Left lobe of liver (tissue), 2 donors: ENCODE measurements at places on chromosomes 12 and 14. TPM values are rescaled to one million over a fixed set of nuclear protein-coding genes. Genes with fewer than 3 reads are reported as not detected.

The GLS2 gene
- total RNA-seq = 251 TPM

The CLEC4D gene
- not detected for total RNA-seq

The SAMD15 gene
- total RNA-seq = 0.08 TPM

The RFX4 gene
- total RNA-seq = not detected

The CLECL1 gene
- total RNA-seq = 0.38 TPM

The DNAH10 gene
- 0.28 TPM for total RNA-seq

The CCDC88C gene
- 4.1 TPM for total RNA-seq

The KRT8 gene
- total RNA-seq = 235 TPM

The VDR gene
- total RNA-seq = 0.28 TPM

The FAM216A gene
- 2.2 TPM for total RNA-seq

The CD4 gene
- 22.7 TPM for total RNA-seq

The LMNTD1 gene
- total RNA-seq = not detected

The ABCC9 gene
- 65.9 TPM for total RNA-seq

The MIPOL1 gene
- total RNA-seq = 2.8 TPM

The FOXG1 gene
- total RNA-seq = not detected

The SLC16A7 gene
- 5.9 TPM for total RNA-seq

The POTEM gene
- total RNA-seq = not detected

The SYNDIG1L gene
- total RNA-seq = not detected

The GDF3 gene
- not detected for total RNA-seq

The SART3 gene
- total RNA-seq = 13.7 TPM

The RHEBL1 gene
- 0.18 TPM for total RNA-seq

The CPNE6 gene
- total RNA-seq = 0.40 TPM

The ASPG gene
- total RNA-seq = 282 TPM

The ALX1 gene
- not detected for total RNA-seq

The MIP gene
- total RNA-seq = 0.60 TPM

The LTBP2 gene
- total RNA-seq = 1.1 TPM

The LRRC9 gene
- total RNA-seq = not detected

The HOXC12 gene
- not detected for total RNA-seq

The OAS3 gene
- 4.1 TPM for total RNA-seq

The ESR2 gene
- total RNA-seq = 0.08 TPM

The NAA30 gene
- 9.0 TPM for total RNA-seq

The RAB5B gene
- 46.5 TPM for total RNA-seq

The PRKCH gene
- total RNA-seq = 6.4 TPM

The RNF212B gene
- not detected for total RNA-seq

The GUCY2C gene
- total RNA-seq = not detected
